ENCODE measurements at places on chromosomes 12 and 14. TPM values are rescaled to one million over a fixed set of nuclear protein-coding genes. Genes with fewer than 3 reads are reported as not detected.

The WSCD2 gene
- total RNA-seq, result not detected

The TAS2R42 gene
- total RNA-seq, result not detected

The SIX4 gene
- total RNA-seq, result 0.17 TPM

The CFL2 gene
- 12.5 TPM for total RNA-seq

The CDK17 gene
- total RNA-seq, result 54.4 TPM

The PPP1R1A gene
- not detected for total RNA-seq

The EFS gene
- not detected for total RNA-seq

The PRB3 gene
- not detected for total RNA-seq

The CLEC2D gene
- total RNA-seq, result 293 TPM

The LMNTD1 gene
- total RNA-seq, result not detected

The CD163 gene
- not detected for total RNA-seq

The SYNDIG1L gene
- total RNA-seq, result not detected

The MANSC4 gene
- not detected for total RNA-seq

The SPRING1 gene
- 24.1 TPM for total RNA-seq

The MAPK1IP1L gene
- total RNA-seq, result 91.4 TPM

The CRIP1 gene
- 174 TPM for total RNA-seq

The TAS2R13 gene
- 0.53 TPM for total RNA-seq

The CACNA1C gene
- 0.14 TPM for total RNA-seq

The PLEKHH1 gene
- 1.2 TPM for total RNA-seq

The SLCO1A2 gene
- total RNA-seq, result not detected

The CMKLR1 gene
- total RNA-seq, result not detected

The MIP gene
- not detected for total RNA-seq

The AHSA1 gene
- 101 TPM for total RNA-seq

The DEGS2 gene
- 1.8 TPM for total RNA-seq

The LBHD2 gene
- not detected for total RNA-seq

The CLEC6A gene
- total RNA-seq, result not detected

The PAH gene
- 0.25 TPM for total RNA-seq

The PTCSC3 gene
- total RNA-seq, result not detected

The GZMB gene
- total RNA-seq, result 2,852 TPM

The CLEC4A gene
- 0.95 TPM for total RNA-seq

The MGAT2 gene
- 41.6 TPM for total RNA-seq

The KIF21A gene
- 26.4 TPM for total RNA-seq

The CCDC38 gene
- 0.63 TPM for total RNA-seq

The SIX6 gene
- not detected for total RNA-seq

The KLC1 gene
- 165 TPM for total RNA-seq

The EML5 gene
- total RNA-seq, result 4.9 TPM

The TMTC1 gene
- 0.51 TPM for total RNA-seq

All from activated T-cell treated with anti-CD3 and anti-CD28 coated beads, Interleukin-2, amount 50 U/mL, for 72 hours (primary cell).